GM12865 (cell line): ENCODE measurements at places on chromosomes 3 and 15.

GRCh38 chr3:141804778-141805639 is 41.8 kb downstream of the GRK7 start:
- no peak for DNase-seq

GRCh38 chr3:189941125-189941524 is 179.6 kb downstream of the P3H2 start:
- no peak for DNase-seq

DNA sequence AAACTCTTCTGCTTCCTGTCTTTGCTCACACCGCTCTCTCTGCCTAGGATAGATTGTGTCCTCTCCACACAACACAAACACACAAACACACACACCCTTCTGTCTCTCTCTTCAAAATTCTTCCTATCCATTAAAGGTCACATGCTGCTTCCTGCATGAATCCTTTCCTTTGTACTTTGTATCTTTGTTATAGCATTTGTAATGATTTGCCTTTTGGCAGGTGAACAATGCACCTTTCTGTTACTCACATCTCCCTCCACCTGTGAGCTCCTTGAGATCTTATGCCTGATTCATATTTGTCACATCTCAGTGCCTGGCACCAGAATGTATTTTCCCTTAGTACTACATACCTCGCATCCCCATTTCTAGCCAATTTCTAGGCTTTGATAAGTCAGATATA is 251.4 kb upstream of the UMPS start:
- DNase-seq, result no peak

DNA sequence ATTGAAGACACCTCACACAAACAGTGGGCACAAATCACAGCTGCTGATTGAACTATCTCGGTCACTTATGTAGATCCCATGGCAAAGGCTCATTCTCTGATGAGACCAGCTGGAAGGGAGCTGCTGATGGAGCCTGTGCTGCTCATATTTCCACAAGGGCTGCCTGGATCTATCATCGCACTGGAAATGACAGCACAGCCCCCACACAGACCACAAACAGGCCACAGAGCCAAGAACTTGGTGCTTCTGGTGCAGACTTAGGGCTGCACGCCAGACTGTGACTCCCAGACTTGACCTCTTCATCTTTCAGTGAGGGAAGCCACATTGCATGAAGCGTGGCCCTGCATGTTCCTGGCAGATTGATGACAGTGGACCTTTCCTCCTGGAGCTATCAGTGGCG is 197.6 kb downstream of the MINAR1 start:
- DNase-seq, result no peak

DNA sequence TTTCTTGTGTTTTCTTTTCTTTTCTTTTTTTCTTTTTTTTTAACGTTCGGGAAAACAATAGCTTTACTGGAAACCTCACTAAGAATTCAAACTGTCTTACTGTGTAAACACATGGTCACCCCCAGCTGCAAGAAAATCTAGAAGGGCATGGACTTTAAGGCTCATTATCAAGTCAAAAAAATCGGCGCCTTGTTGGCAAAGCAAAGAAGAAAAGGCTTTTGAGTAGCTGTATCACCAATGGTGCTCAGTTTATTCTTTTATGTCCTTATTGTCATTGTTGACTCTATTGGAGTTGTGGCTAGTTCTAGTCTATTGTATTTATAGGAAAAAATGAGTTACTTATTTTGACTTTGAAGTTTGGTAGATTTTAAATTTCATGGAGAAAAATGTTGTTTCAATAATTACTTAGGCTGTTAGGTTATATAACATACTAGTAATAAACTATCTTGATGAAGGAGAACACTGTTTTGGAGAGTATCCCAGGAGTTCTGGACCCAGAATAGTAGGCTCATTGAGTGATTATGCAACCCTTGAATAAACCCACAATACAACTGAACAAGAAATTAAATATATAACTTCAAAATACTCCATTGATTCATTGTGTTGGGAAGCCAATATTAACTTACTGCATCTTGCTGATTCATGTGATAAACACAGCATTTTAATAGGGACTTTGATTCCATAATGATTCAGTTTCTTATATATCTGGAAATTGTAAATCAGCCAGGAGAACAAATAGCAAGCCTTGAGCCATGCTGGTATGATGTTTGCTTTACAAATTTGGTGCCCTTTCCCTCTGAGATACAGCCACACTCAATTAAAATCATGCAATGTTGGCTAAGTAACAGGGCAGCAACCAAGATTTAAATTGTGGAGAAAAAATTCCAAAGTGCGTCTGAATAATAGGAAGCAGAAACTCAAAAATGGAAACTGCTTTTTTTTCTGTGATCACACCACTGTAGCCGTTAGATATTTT is 27.8 kb upstream of the GOLIM4 start:
- no peak for DNase-seq

DNA sequence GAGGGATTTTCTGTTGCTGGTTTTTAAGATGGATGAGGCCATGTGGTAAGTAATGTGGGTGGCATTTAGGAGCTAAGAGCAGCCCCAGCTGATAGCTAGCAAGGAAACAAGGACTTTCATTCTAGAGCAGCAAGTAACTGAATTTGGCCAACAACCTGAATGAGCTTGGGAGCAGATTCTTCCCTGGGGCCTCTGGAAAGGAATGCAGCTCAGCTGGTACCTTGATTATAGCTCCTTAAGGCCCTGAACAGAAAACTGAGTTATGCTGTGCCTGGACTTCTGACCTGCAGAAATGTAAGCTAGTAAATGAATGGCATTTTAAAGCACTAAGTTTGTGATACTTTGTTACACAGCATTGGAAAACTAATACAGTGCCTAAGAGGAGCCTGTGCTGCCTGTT is 565.5 kb downstream of the PDCD6IP start:
- no peak for DNase-seq

DNA sequence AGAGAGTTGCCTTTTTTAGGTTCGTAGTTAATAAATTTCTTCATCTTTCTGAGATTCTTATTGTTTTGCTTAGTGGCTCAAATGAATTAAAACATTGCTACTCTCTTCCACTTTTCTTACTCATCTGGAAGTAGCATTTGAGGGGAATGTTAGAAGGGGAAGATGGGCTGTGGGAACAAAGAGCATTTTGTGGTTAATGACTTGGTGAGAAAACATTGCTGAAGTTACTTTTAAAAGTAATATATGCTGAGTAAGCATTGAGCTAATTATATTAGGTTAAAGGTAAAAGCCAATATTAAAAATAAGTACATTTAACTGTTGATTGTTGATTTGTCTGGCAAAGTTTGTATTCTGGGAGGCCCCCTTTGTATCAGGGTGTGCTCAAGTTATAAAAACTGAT is 5.7 kb downstream of the MORF4L1 start:
- DNase-seq, result no peak
